T-cell (primary cell): ENCODE measurements at places on chromosomes 1 and 21.

DNA sequence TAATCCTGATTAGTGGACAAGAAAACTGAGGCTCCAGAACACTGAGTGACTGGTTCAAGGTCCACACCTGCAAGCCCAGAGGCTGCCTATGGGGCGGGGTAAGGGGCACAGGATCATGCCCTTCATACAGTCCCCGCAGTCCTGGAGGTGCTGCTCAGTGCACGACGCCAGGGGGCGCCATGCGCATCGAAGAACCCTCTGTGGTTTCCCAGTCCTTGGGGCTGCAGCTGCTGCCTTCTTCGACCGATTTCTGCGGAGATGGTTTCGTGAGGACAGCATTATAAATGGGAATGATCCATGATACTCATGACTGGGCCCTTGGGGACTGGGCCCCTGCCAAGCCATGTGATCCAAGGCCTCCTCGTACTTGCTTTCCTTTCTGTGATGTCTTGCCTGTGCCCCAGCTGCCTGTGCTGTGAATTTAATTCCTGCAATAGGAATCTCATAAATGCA is 37.1 kb upstream of the ARHGEF10L start:
- no peak for DNase-seq

GRCh38 chr1:110493059-110493699 is 25.8 kb downstream of the KCNA10 start:
- no peak for DNase-seq

- DNase-seq, result no peak
These were observed 31.8 kb upstream of the CITED4 start for GRCh38 chr1:40893946-40894345.

GRCh38 chr1:220803401-220804201 is 16.9 kb downstream of the MTARC1 start:
- no peak for DNase-seq

GRCh38 chr21:44892536-44893277 is 19.2 kb upstream of the PTTG1IP start:
- DNase-seq, result peak; percentile 62

- no peak for DNase-seq
These were observed 191.8 kb upstream of the TNR start for GRCh38 chr1:175935166-175935565.

DNA sequence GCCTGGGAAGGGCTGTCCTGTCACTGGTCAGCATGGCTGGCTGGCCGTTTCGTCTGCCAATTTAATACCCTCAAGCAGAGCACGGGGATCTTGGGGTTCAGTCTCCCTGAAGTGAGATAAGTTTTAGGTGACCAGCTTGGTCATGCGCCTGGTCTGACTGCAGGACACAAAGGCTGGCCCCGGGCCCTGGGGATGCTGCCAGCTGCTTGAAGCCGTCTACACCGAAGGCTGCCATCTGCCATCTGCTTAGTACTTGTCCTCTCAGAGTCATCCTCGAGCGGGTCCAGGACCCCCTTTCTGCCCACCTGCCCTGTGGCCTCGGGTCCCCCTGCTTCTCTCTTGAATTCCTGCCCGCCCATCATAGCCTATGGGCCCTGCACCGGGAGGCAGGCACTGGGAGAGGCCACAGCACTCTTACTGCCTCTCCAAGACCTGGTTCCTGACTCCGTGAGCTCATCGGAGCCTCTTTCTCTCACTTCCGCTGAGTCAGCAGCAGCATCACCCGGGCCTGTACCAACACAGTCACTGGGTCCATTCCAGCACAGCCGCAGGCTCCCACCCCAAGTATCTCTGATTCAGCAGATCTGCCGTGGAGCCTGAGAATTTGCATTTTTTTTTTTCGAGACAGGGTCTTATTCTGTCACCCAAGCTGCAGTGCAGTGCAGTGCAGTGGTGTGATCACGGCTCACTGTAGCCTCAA is 7.0 kb downstream of the FBLIM1 start:
- no peak for DNase-seq

GRCh38 chr1:151831605-151832004 is at the start of gene RORC:
TSS of gene RORC (minus strand) at chr1:151831802. CDS start at chr1:151831764, 38 bp downstream.
- DNase-seq, result no peak
